Pulmonary artery endothelial cell (primary cell): ENCODE measurements at places on chromosomes 3 and 15. TPM values are rescaled to one million over a fixed set of nuclear protein-coding genes. Genes with fewer than 3 reads are reported as not detected.

TRPC1 gene
- 14.5 and 15.0 TPM in 2 replicates for total RNA-seq

GOLGA6L6 gene
- not detected in 2 replicates for total RNA-seq

IL17RB gene
- total RNA-seq = not detected in 2 replicates

ADGRG7 gene
- total RNA-seq = not detected in 2 replicates

CXCR6 gene
- not detected in 2 replicates for total RNA-seq

CCDC39 gene
- total RNA-seq = not detected in 2 replicates

POC1A gene
- total RNA-seq = 14.9 and 21.2 TPM in 2 replicates

ADCY5 gene
- 0.07 and 0.28 TPM in 2 replicates for total RNA-seq

ITPR1 gene
- total RNA-seq = 15.2 and 20.1 TPM in 2 replicates

SKOR1 gene
- 0.07 TPM in 2 replicates for total RNA-seq

CCDC191 gene
- total RNA-seq = 1.3 TPM in 2 replicates

TMEM40 gene
- total RNA-seq = not detected in 2 replicates

HIGD2B gene
- total RNA-seq = 0.07 and 0.13 TPM in 2 replicates

NAALADL2 gene
- total RNA-seq = 1.8 and 3.4 TPM in 2 replicates

CHRFAM7A gene
- total RNA-seq = 3.8 and 8.6 TPM in 2 replicates

EXD1 gene
- not detected in 2 replicates for total RNA-seq

GP5 gene
- total RNA-seq = 0.07 TPM in 2 replicates

LSAMP gene
- 0.07 TPM in 1 of 2 replicates, not detected in the other for total RNA-seq

OXTR gene
- 0.07 and 0.28 TPM in 2 replicates for total RNA-seq

ST6GAL1 gene
- 59.5 and 138 TPM in 2 replicates for total RNA-seq

CCR8 gene
- not detected in 2 replicates for total RNA-seq

SLC22A14 gene
- total RNA-seq = under 0.01 and 0.14 TPM in 2 replicates

GCHFR gene
- total RNA-seq = 10.6 and 12.9 TPM in 2 replicates

SYNPR gene
- not detected in 2 replicates for total RNA-seq

TBL1XR1 gene
- 200 TPM in 2 replicates for total RNA-seq

SELENOK gene
- total RNA-seq = 18.4 and 18.5 TPM in 2 replicates

P2RY12 gene
- not detected in 2 replicates for total RNA-seq

BAHD1 gene
- 6.8 and 7.1 TPM in 2 replicates for total RNA-seq

CAPN3 gene
- 0.21 and 0.26 TPM in 2 replicates for total RNA-seq

TAGLN3 gene
- 0.07 TPM in 1 of 2 replicates, not detected in the other for total RNA-seq

LRRC34 gene
- 2.2 and 2.4 TPM in 2 replicates for total RNA-seq

DCBLD2 gene
- 69.0 and 71.7 TPM in 2 replicates for total RNA-seq

ZNF620 gene
- total RNA-seq = 4.4 and 6.6 TPM in 2 replicates

CELF6 gene
- not detected in 2 replicates for total RNA-seq

ALDH1A2 gene
- total RNA-seq = 4.0 and 91.0 TPM in 2 replicates

CHAC1 gene
- 2.9 and 4.7 TPM in 2 replicates for total RNA-seq

GPR27 gene
- not detected in 2 replicates for total RNA-seq

SLC28A1 gene
- not detected in 2 replicates for total RNA-seq

TSEN2 gene
- 14.8 and 18.5 TPM in 2 replicates for total RNA-seq

ALCAM gene
- total RNA-seq = 88.3 and 129 TPM in 2 replicates

SST gene
- not detected in 2 replicates for total RNA-seq

GPR149 gene
- total RNA-seq = not detected in 2 replicates

PRSS50 gene
- total RNA-seq = not detected in 2 replicates

RHCG gene
- not detected in 2 replicates for total RNA-seq

PROS1 gene
- 10.6 and 11.2 TPM in 2 replicates for total RNA-seq
